Upper lobe of left lung (tissue), 6 donors: ENCODE measurements at places on chromosomes 7 and 10. TPM values are rescaled to one million over a fixed set of nuclear protein-coding genes. Genes with fewer than 3 reads are reported as not detected.

The STAG3 gene
- 2.8 TPM for total RNA-seq

The GPR15LG gene
- 0.37 TPM for total RNA-seq

GRCh38 chr7:155228459-155228845, 69.2 kb upstream of the INSIG1 start:
- no peak for DNase-seq

- DNase-seq = no peak
Measured at GRCh38 chr10:122514045-122514840, 46.3 kb upstream of the DMBT1 start.

GRCh38 chr7:95470452-95470851, 15.3 kb upstream of the ASB4 start:
- DNase-seq = peak; percentile 31

DNA sequence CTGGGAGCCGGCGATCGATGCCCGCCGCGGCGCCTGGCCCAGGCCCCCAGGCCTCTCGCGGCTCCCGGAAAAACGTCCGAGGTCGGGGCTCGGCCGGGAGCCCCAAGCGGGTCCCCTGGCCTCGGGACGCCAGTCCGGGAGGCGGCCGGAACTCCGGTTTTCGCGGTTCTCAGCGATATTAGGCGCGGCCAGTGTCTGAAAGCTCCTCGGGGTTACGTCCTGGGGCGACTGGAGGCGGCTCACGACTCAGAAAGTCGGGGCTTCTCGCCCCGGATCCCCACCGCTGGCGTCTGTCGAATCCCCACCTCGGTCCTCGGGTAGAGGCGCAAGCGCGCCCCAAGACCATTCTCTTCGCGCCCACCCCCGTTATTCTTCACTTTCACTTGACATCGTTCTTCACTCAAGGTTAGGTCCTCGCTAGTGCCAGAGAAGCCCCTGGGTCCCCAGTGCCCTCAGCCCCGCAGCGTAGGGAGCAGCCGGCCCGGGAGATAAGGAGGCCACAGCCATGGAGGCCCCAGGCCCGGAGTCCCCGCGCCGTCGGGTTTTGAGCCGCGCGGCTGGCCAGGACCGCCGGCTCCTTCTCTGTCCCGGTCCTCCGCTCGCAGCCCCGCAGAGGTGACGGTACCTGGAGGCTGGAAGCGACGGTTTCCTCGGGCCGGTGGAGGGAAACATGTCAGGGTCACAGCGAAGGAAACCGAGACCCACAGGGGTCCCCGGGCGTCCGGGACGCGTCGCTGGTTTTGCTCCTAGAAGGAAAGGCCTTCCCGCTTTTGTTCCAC, 35.2 kb upstream of the EBLN1 start:
- DNase-seq = no peak

GRCh38 chr10:34255035-34255434, 560.1 kb downstream of the PARD3 start:
- no peak for DNase-seq
